ENCODE measurements at places on chromosomes 5 and 9.

- DNase-seq, result no peak
These were observed 229.9 kb upstream of the MAP3K1 start for GRCh38 chr5:56585461-56585860.

- DNase-seq, result no peak
These were observed 269.7 kb downstream of the MLLT3 start for GRCh38 chr9:20352591-20352990.

- DNase-seq, result no peak
These were observed 102.3 kb downstream of the MAMDC2 start for GRCh38 chr9:70145981-70146380.

- DNase-seq, result no peak
These were observed 1.3 kb downstream of the SH3RF2 start for GRCh38 chr5:145937432-145938250.

DNA sequence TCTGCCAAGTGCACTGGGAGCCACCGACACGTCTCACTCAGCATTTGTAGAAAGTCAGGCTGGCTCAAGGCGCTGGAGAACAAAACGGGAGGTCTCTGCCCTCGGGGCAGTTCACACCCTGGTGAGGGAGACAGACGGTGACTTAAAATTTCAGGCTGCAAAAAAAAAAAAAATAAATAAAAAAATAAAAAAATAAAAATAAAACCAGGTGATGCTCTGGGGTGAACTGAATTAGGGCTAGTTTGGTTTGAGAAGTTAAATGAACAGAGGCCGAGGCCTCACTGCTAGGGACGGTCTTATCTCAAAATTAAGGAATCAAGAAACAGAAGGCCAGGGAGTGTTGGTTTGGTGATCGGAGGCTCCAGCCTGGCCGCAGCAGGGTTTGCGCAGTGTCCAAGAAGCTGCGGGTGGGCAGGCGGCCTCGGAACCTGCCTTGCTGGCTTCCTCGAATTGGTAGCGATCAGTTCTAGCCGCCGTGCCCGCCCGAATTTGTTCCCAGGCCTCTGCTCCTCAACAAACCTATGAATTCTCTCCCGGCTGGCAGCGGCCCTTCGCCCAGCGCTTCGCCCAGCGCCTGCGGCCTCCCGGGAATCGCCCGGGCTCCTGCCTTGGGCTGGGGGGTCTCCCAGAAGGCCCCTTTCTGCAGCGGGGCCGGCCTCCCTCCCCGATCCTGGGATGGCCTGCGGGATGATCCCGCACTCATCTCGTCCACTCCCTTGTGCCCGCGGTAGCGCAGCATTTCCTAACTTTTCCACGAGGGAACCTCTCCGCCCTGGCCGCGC lies 1.5 kb downstream of the NKX2-5 start:
- DNase-seq, result no peak

- DNase-seq, result peak; percentile 20
These were observed 25.9 kb upstream of the IDNK start for GRCh38 chr9:83596899-83597504.

DNA sequence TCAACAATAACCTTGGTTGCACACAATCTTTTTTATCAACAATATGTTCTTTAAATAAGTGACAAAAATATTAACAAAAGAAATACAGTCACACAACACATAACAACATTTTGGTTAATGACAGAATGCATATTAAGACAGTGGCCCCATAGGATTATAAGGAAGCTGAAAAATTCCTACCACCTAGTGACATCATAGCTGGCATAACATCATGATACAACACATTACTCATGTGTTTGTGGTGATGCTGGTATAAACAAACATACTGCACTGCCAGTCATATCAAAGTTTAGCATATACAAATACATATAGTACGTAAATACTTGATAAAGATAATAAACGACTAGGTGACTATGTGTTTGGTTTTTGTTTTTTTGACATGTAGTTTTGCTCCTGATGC lies 344.8 kb upstream of the POU5F2 start:
- no peak for DNase-seq

- no peak for DNase-seq
These were observed 537.1 kb upstream of the CDH18 start for GRCh38 chr5:20524991-20525529.

GRCh38 chr5:170117736-170118135 lies 12.0 kb downstream of the FOXI1 start:
- no peak for DNase-seq

GRCh38 chr9:70554881-70555280 lies 140.4 kb upstream of the KLF9 start:
- no peak for DNase-seq

- DNase-seq, result no peak
These were observed 11.7 kb upstream of the TSSK1B start for GRCh38 chr5:113446358-113446927.

GRCh38 chr5:124735169-124735858 lies 11.1 kb downstream of the ZNF608 start:
- no peak for DNase-seq

GRCh38 chr9:113682297-113682771 lies 193.8 kb upstream of the ZNF618 start:
- no peak for DNase-seq

- DNase-seq, result no peak
These were observed 4.4 kb upstream of the OR2S2 start for GRCh38 chr9:35962126-35962906.

DNA sequence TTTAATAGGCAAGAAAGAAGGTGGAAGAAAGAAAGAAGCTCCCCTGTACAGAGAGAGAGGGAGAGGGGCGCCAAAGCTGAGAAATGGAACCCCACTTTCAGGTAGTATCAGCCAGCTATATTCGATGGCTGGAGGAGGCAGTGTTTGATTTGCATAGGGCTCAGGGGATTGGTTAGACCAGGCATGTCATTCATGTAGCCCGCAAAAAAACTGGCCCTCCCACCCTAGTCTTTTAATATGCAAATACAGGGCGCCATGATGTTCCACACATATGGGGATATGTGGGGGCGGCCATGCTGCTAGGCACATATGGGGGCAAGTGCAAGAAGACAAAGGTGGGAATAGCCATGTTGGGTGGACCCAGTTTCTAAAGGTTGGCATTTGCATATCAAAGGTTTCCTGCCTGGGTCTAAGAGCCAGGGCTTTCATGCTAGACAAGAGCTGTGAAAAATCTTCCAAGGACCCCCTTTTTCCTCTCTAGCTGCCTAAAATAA lies 174.4 kb upstream of the ADRA1B start:
- no peak for DNase-seq

GRCh38 chr5:91188755-91189154 lies 194.4 kb downstream of the ARRDC3 start:
- DNase-seq, result no peak

DNA sequence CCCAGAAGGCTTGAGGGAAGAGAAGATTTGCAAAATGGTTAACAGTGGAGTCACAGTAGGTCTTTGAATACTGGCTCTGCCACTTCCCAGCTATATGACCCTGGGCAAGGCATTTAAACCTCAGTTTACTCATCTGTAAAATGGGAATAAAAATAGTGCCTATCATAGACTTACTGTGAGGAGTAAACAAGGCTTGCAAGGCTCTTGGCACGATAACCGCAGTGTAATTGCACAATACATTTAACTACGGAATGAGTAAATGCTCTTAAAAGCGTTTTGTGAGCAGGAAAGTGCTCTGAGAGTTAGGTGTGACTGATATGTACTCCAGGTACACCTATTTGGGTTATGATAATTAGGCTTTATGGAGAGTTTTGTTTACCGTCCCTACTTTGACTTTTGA lies 8.4 kb downstream of the SLC36A3 start:
- DNase-seq, result no peak

- no peak for DNase-seq
These were observed 498.8 kb downstream of the RAB3C start for GRCh38 chr5:59081693-59082092.

DNA sequence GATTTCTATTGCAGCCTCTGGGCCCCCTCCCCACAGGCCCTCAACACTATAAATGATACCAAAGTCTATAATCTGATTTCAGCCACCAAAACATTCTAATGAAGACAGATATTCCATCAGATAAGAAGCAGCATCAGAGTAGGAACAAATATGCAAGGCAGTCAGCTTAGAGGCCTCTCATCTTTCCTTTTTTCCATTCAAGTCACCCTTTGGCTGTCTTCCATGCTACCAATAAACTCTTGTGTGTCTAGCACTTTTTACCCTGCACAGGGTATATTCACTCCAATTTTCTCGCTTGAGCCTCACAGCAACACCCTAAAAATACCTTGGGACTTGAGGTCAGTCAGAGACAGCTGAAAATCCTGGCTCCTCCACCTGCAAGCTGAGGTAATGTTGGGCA lies 193.7 kb downstream of the BRINP1 start:
- DNase-seq, result no peak

DNA sequence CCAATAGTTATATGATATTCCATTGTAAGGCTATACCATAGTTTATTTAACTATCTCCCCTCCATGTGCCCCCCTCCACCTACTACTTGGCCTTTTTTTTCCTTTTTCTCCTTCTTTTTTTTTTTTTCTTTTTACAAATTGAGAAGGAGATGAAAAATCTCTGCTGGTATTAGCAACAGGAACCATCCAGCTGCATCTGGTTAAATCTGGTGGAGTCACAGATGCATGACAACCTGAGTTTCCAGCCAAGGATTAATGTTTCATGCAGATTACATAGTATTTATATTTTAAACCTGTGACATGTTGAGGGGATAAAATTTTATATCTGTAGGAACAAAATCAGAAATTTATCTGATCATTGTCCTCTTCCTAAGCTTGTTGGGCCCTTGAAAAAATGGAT lies 128.5 kb upstream of the IQGAP2 start:
- no peak for DNase-seq

GRCh38 chr9:135921749-135922310 lies 14.5 kb upstream of the CAMSAP1 start:
- no peak for DNase-seq

Data from activated T-helper 2 cell treated with anti-CD3 and anti-CD28 coated beads, Interferon-gamma antibody, Interleukin-2, Interleukin-4, amounts not matched to agents 10 μg/mL and 5 μg/mL and 100 μg/mL, durations not matched to agents 14 hours and 24 hours and 36 hours (primary cell).